Left renal pelvis (tissue), 4 donors: ENCODE measurements at places on chromosomes 1 and 21. TPM values are rescaled to one million over a fixed set of nuclear protein-coding genes. Genes with fewer than 3 reads are reported as not detected.

DNA sequence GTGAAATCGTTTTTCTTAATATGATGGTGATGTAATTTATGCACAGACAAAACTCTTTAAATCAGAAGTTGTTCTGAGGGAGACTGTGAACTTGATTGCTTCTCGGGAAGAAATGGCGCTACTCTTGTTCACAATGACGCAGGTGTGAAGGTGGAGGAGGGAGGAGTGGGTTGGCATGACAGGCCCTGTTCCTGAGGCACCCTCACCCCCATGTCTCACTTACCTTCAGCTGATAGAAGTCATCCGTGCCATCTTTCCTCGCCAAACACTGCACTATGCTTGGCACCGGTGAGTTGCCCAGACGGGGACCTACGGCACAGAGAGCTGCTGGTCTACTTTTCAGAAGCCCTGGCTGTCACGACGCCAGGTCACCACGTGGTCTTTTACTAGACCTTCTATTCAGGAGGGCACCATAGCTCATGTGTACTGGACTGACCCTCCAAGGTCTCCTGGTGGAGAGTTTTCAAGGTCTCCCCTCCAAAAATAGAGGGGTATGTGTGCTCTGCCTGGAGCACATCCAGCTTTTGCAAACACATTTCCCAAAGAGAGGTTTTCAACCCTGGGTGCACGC is 27.1 kb downstream of the STK40 start:
- no peak for DNase-seq

GRCh38 chr1:19967808-19968207 is 11.6 kb downstream of the PLA2G2A start:
- DNase-seq, result peak; percentile 65

Gene APOBEC4
- polyA plus RNA-seq, result not detected

GRCh38 chr21:26843933-26844257 is 1.3 kb downstream of the ADAMTS1 start:
- no peak for DNase-seq

DNA sequence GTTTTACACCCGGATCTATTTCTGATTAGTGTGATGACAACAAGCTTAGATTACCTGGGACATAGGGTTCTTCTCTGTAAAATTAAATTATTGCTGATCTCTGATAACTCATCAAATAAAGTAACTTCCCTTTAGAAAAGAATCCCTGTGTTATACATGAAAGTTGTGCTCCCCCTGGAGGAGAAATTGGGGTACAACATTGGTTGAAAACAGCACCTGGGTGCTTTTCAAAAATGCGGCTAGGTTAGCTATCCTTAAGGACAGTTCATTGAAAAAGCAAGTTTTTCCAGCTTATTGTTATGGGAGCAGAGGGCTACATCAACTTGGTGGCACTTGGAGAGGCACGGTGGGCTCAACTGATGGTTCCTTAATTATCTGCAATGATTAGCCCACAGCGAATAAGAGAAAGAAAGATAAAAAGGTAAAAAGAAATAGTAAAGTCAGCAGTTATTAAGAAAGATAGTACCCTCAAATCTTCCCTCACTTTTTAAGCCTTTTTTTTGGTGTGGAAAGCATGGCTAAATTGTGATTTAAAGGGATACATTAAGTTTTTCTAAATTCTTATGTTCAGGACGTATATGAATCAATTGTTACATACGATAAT is 97.8 kb downstream of the FMN2 start:
- DNase-seq, result peak; percentile 27

DNA sequence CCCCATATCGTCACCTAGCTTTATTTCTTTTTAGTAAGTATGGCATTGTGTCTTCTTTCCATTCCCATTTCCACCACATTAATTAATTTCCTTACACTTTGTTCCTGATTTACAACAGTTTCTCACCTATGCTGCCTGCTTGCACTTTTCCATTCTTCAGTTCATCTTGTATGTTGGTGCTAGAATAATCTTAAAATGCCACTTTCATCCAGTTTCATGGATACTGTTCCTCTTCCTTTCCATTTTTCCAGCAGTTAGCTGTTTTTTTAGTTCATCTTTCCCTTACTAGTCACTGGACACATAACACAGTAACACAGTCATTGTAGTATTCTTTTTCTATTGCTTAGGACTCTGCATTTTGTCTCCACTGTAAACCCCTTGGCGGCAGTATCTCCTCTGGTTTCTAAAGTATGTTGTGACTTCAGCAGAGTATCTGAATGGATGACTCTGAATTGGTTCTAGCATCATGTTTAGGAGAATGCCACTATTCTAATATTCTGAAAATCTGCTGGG is 2.1 kb downstream of the CDC7 start:
- no peak for DNase-seq

Gene CYYR1
- 79.4 TPM for polyA plus RNA-seq

Gene MYOG
- 0.19 TPM for polyA plus RNA-seq

Gene C1QA
- polyA plus RNA-seq, result 14.8 TPM

- no peak for DNase-seq
Measured at GRCh38 chr1:210527091-210527490, 198.4 kb downstream of the HHAT start.

Gene CNTN2
- polyA plus RNA-seq, result 1.6 TPM

DNA sequence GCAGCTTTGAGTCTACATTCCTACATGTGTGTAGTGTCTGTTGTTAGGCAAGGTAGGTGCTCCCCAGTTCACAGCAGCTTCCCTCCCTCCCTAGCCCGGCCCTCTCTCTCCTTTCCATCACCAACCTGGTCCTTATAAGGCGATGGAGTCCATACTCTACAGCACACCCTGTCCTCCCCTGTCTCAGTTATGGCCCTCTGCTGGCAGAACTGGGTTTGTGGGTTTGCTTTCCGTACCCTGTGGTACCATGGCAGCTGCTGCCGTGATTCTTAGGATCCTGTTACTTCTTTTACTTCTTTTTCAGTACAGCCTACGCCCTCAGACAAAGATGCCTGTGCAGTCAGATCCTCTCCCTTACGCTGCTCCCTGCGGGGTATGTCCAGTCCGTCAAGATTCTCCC is 31.7 kb downstream of the AK5 start:
- no peak for DNase-seq

DNA sequence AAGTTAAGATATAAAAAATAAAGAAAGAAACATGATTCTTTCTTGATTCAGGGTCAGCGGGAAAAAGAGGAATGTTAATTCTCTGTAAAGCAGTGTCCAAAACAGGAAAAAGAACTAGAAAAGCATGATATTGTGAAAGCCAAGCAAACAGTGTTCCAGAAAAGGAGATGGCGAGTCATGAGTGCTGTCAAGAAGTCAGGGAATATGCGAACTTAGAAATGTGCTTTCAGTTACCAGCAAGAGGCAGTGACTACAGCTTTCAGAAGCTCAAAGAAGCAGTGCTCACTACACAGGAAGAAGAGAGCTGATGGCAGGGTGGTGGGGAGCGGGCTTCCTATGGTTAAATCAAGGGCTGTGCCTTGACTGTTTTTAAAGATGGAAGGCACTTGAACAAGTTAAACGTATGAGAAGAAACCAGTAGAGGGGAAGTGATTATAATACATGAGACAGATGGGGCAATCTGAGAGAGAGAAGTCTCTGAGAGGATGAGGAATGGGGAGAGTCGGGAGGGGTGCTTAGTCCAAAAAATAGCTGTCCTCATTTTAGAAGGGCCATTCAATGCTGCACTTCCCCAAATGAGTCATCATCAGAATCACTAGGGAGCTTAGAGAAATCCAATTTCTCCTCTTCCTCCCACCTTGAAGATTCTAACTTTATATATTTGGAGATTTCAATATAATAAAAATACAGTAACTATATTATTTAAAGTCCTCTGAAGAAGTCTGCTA is 90.4 kb downstream of the KCNK1 start:
- DNase-seq, result no peak

Gene SH2D1B
- polyA plus RNA-seq, result 0.19 TPM

GRCh38 chr1:197994907-197995407 is 77.8 kb downstream of the LHX9 start:
- DNase-seq, result no peak

DNA sequence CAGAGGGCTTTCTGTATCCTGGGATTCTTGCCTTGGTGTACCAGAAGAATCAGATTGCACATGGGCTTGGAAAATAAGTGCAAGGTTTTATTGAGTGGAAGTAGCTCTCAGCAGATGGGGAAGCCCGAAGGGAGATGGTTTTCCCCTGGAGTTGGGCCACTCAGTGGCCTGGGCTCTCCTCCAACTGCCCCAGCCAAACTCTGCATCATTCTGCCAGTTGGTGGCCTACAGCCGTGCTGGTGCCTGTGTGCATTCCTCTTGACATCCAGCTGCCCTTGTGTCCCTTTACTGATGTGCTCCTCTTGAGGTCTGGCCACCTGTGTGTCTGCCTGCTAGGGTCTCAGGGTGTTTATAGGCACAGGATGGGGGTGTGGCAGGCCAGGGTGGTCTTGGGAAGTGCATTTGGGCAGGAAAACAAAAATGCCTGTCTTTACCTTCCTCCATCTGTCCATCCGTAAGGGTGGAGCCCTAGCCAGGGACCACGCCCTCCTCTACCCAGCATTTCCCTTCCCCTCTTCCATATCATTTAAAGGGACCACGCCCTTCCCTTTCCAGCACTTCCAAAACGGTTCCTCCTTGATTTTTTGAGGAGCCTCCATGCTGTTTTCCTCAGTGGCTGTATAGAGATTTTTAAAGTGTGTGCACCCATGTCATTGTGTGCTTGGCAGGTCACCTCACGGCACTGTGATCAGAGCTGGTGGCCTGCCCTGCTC is 18.9 kb downstream of the SNAP47 start:
- no peak for DNase-seq

Gene NBPF6
- not detected for polyA plus RNA-seq

DNA sequence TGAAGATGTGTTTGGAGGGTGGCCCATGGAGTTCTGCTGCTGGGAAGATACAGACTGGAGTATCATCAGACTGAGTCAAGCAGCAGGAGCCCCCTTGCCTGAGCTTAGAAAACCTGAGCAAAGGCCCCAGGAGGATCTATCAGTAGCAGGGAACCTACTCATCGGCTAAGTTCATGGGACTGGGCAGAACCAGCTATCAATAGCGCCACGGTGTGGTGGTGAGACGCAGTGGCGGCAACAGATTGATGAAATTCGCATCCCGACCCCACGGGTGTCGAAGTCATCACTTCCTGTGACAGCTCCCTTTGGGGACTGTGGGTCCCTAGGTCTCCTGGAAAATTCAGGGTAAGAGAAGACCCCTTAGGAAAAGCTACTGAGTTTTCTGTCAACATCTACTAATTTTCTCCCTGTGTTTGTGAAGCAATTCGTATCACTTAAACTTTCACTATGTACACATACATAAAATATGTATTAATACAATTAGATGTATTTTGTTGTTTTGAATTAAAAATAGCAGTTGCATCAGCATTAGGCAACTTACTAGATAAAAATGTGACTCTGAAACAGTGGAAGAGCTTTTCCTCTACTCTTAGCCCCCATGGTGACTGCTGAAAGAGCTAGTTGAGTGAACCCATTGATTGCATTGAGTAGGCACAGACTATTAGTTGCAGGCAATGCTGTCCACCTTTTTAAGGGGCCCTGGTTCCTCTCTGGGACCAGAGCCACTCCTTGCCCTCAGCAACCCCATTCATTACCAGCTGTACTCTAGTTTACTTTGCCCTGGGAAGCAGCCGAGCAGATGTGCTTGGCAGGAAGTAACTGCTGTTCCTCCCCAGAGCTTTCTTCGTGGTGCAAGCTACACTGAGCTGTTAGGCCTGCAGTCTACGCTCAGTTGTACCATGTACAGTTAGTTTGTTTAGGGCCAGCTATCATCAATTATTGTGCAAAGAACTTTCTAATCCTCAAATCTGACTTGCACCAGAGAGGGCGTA is 7.3 kb upstream of the CACNA1S start:
- no peak for DNase-seq

GRCh38 chr21:42668298-42668992 is 15.0 kb downstream of the PDE9A start:
- DNase-seq, result no peak

DNA sequence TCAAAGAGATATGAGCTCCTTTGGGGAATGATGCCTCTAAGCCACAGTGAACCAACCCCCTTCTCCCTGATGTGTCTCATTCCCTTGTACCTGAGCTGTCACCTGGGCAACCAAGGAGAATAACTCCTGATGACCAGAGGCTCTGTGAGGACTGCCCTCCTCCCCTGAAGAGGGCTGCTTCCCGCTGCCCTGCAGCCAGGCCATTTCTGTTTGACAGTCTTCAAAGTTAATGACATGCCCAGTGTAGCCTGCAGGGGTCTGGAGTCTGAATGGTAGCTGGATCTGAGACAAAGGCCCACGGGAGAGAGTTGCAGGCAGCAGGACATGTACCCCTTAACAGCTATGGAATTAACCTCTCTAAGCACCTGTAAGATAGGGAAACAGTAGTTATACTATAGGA is 3.4 kb upstream of the SLFNL1 start:
- DNase-seq, result no peak

Gene PHF13
- 26.9 TPM for polyA plus RNA-seq

DNA sequence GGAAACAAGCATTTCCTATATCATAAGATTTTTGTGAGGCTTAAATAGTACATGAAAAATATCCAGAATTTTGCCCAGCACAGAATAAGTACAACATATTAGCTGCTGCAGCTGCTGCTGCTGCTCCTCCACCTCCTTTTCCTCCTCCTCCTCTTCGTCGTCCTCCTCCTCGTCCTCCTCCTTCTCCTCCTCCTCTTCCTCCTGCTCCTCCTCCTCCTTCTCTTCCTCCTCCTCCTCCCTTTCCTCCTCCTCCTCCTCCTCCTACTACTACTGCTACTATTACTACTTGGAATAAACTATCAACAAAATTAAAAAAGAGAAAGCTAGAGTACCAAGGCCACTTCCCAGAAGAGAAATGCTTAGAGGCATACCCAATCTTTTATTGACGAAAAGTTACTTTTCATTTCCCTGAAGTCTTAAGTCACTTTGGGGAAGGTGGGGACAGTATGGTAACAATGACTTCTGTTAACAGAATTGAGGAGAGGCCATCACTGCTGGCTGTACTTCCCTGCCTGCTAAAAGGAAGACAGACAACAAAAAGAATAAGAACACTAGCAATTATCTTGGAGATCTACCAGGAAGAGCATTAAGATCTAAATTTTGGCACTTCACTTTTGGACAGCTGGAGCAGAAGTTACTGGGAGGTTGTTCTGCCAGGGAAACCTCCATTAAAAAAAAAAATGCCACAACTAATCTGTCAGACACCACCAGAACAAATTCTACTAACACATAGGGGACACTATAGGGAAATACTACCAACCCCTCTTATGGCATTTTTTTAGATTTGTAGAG is 7.1 kb downstream of the DENND1B start:
- no peak for DNase-seq

GRCh38 chr1:230205719-230206198 is 138.7 kb downstream of the GALNT2 start:
- DNase-seq, result no peak

- no peak for DNase-seq
Measured at GRCh38 chr1:172390683-172391551, 29.6 kb upstream of the C1orf105 start.

Gene OR10Z1
- polyA plus RNA-seq, result 0.03 TPM

DNA sequence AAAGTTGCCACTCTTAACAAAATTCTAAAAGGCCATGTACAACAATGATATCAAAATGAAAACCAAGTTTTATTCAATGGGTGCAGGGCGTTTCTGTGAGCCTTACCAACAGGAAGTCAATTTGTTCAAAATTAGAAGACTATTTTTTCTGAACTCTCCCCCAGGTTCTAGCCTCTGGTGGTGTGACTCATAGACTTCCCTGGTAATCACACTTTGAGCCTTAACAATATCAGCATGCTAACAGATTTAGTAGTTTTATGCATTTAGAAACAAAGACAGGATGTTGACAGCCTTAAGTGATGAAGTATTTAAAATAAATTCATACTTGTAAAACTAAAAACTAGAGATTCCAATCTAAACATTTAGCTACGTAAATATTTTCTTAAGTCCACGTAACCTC is 88.4 kb downstream of the LRRC8C start:
- DNase-seq, result no peak

Gene MAEL
- polyA plus RNA-seq, result 2.2 TPM
